ENCODE measurements at places on chromosomes 6 and 20. TPM values are rescaled to one million over a fixed set of nuclear protein-coding genes. Genes with fewer than 3 reads are reported as not detected.

DNA sequence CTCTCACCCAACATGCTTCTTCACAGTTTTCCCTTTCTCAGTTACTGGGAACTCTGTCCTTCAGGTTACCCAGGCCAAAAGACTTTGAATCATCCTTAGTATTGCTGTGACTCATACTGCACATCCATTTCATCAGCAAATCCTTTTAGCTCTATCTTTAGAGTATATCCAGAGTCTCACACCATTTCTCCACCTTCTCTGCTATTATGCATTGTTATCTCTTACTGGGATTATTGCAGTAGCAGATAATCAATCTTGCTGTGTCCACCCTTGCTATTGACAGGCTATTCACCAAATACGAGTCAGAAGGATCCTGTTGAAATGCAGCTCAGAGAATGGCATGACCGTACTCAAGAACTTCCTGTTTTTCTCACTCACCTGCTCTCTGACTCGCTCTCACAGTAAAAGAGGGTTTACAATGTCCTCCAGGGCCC lies 57.3 kb downstream of the BCKDHB start:
- H3K4me1 ChIP-seq, result no peaks in the 10 kb centered on the region
- DNase-seq, result no peak
- no peaks in the 10 kb centered on the region for H3K27me3 ChIP-seq
- no peak overlapping the region for H3K27ac ChIP-seq

RPP21 gene
- polyA plus RNA-seq, result 119 TPM

DNA sequence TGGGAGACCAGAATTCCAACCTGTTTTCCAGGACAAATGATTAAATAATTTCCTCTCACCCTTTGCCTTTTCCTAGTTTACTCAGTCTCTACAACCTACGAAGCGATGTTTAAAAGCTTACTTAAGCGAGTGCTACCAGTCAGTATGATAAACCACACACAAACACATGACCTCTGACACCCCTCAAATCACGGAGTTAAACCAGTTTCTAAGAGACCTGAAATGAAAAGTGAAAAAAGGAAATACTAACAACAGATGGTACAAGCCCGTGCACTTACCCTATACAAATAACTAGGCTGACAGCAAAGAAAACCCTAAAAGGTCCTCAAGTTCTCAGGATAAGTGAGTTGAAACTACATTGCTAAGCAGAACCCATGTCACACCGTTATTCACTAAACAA lies 7.7 kb downstream of the TNFRSF21 start:
- DNase-seq, result peak; percentile 68
- H3K4me3 ChIP-seq, result no peak overlapping the region
- no peaks in the 10 kb centered on the region for H3K36me3 ChIP-seq
- H3K4me1 ChIP-seq, result peaks cover 85% of the 10 kb centered on the region
- H3K27ac ChIP-seq, result peak overlapping the region; percentile 43
- no peaks in the 10 kb centered on the region for H3K27me3 ChIP-seq

GRCh38 chr6:130865793-130866192 lies 38.6 kb downstream of the SMLR1 start:
- no peak overlapping the region for H3K4me3 ChIP-seq
- H3K27me3 ChIP-seq, result no peaks in the 10 kb centered on the region
- DNase-seq, result no peak

GGT7 gene
- 8.4 TPM for polyA plus RNA-seq

NPBWR2 gene
- not detected for polyA plus RNA-seq

COL9A3 gene
- polyA plus RNA-seq, result 3.9 TPM

GRCh38 chr6:36177166-36177565 lies 19.4 kb upstream of the BRPF3 start:
- H3K36me3 ChIP-seq, result no peaks in the 10 kb centered on the region
- no peak for DNase-seq
- H3K4me3 ChIP-seq, result no peak overlapping the region
- H3K27me3 ChIP-seq, result no peaks in the 10 kb centered on the region
- no peak overlapping the region for H3K27ac ChIP-seq

DNA sequence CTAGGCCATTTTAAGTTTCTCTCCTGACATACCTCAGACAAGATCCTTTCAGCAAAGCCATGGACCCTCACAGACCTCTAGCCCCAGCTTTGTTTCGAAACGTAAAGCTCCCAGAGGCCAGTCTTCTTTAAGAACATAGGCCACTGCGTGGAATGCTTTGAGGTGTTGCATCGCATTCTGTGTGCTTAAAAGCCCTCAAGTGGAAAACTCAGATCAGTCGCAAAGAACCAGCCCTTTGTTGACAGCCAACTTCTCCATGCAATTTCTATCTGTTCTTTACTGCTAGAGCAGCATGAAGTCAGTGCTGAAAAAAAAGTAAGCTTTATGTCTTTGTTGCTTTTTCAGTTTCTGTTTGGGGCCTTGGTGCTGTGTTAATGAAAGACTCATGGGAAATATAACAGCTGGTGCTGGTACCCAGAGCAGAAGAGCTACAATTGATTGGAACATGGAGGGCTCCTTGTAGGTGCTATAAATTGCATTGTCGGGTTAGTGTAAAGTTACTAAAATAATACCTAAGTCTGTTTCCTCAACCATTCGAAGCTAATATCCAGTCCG lies 142.6 kb downstream of the MAP3K7 start:
- H3K27me3 ChIP-seq, result no peaks in the 10 kb centered on the region
- DNase-seq, result no peak
- H3K4me3 ChIP-seq, result no peak overlapping the region
- no peaks in the 10 kb centered on the region for H3K36me3 ChIP-seq

GRCh38 chr6:139680819-139681218 lies 306.4 kb upstream of the CITED2 start:
- peaks cover 8% of the 10 kb centered on the region for H3K4me1 ChIP-seq
- no peak overlapping the region for H3K27ac ChIP-seq
- H3K27me3 ChIP-seq, result no peaks in the 10 kb centered on the region
- no peak overlapping the region for H3K4me3 ChIP-seq
- DNase-seq, result no peak

- H3K27ac ChIP-seq, result peak overlapping the region; percentile 49
- H3K4me3 ChIP-seq, result no peak overlapping the region
- no peaks in the 10 kb centered on the region for H3K27me3 ChIP-seq
- H3K4me1 ChIP-seq, result peaks cover 22% of the 10 kb centered on the region
- DNase-seq, result peak; percentile 56
These were observed 9.2 kb downstream of the ZHX3 start for GRCh38 chr20:41308290-41308711.

- H3K36me3 ChIP-seq, result no peaks in the 10 kb centered on the region
- H3K27me3 ChIP-seq, result no peaks in the 10 kb centered on the region
- no peaks in the 10 kb centered on the region for H3K4me1 ChIP-seq
These were observed 684.3 kb downstream of the QKI start for GRCh38 chr6:164098857-164099267.

GRCh38 chr6:40039042-40039441 lies 104.8 kb upstream of the MOCS1 start:
- DNase-seq, result no peak
- H3K27ac ChIP-seq, result no peak overlapping the region
- no peaks in the 10 kb centered on the region for H3K27me3 ChIP-seq
- no peaks in the 10 kb centered on the region for H3K36me3 ChIP-seq
- H3K4me3 ChIP-seq, result no peak overlapping the region
- H3K4me1 ChIP-seq, result no peaks in the 10 kb centered on the region

DNA sequence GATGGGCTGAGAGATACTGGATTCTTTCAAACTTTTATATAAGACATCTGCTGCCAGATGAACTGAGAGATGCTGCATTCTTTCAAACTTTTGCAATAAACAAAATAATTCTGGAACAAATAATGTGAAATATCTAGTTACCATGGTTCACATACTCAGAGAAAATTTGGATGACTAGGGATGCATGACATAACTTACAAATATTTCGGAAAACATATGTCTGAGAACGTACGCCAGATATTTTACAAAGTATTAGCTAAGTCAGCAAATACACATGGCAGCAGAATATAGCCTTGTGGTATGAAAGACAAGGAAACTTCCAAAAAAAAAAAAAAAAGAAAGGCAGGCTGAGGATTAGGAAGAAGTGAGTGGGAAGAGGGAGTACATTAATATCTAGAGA lies 113.3 kb upstream of the TRAF3IP2 start:
- H3K36me3 ChIP-seq, result peaks cover 35% of the 10 kb centered on the region
- H3K27me3 ChIP-seq, result no peaks in the 10 kb centered on the region
- H3K4me3 ChIP-seq, result no peak overlapping the region
- peaks cover 20% of the 10 kb centered on the region for H3K4me1 ChIP-seq
- DNase-seq, result no peak

DNA sequence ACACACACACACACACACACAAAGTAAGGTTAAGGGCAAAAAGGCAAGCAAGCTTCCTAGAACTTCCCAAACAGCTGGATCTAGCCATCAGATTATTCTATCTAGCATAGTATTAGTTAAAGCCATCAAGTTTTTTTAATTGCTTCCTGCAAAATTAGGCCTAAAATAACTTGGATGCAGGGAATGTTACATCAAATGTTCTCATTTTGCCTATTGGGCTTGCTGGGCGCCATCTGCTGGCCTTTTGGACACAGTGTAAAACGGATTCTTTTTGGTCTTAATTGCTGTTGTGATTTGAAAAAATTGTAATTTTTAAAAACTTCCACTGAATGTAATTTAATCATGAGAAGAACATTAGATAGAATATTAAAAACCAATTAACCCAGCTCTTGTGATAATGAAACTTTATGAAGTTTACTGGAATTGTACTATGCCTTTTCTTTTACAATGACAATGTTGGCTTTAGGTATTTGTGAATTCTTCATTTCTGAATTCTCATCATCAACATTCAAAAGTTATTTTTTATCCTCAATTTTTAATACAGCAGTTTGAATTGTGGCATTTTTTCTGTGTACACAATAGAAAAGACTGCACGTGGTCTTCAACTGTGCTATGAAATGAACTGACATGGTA lies 6.8 kb downstream of the MKKS start:
- peaks cover 4% of the 10 kb centered on the region for H3K36me3 ChIP-seq
- peak; percentile 81 for DNase-seq
- H3K27ac ChIP-seq, result no peak overlapping the region
- peaks cover 11% of the 10 kb centered on the region for H3K4me1 ChIP-seq
- H3K27me3 ChIP-seq, result no peaks in the 10 kb centered on the region

GRCh38 chr6:28811873-28812272 lies 111.9 kb downstream of the TRIM27 start:
- DNase-seq, result no peak
- H3K4me1 ChIP-seq, result no peaks in the 10 kb centered on the region
- peaks cover 100% of the 10 kb centered on the region for H3K27me3 ChIP-seq
- no peaks in the 10 kb centered on the region for H3K36me3 ChIP-seq
- H3K27ac ChIP-seq, result no peak overlapping the region
- H3K4me3 ChIP-seq, result no peak overlapping the region

DNA sequence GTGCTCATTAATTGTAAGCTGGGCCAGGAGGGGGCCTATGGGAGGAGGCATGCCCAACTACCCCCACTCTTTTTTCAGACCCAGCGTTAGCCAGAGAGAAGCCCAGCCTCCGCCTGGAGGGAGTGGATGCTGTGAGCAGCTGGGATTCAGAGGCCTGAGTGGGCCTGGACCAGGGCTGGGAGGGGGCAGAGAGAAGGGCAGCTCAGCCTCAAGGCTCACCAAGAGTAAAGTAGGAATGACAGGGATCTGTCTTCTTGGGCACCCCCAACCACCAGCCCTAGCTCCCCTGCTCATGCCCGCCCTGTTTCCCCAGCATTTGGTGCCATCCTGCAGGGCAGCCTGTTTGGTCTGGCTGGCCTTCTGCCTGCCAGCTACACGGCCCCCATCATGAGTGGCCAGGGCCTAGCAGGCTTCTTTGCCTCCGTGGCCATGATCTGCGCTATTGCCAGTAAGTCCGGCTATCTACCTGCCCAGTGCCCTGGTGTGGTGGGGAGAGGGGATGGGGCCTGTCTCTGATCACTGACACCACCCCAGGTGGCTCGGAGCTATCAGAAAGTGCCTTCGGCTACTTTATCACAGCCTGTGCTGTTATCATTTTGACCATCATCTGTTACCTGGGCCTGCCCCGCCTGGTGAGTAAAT lies 6.8 kb downstream of the SLC29A1 start:
- H3K36me3 ChIP-seq, result peaks cover 36% of the 10 kb centered on the region
- H3K27me3 ChIP-seq, result no peaks in the 10 kb centered on the region
- H3K27ac ChIP-seq, result peak overlapping the region; percentile 31
- DNase-seq, result no peak
- peaks cover 100% of the 10 kb centered on the region for H3K4me1 ChIP-seq

DNA sequence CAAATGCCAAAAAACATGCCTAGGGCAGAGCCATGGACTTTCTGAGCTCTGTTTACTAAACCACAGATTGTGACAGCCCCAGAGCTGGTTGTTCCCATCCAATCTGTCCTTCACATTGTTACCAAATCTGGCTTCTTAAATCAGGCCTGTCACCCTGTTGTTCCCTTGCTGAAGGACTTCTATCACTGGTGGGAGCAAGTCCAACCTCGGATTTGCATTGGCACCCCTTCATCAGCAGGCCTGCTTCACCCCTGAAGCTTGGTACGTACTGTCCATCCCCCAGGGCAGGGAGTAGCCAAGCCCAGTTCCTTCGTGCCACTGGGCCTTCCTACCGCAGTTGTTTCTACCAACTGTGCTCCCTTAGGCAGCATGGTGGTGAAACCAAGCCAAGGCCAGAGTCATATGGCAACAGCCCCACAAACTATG lies 357.3 kb upstream of the JARID2 start:
- H3K4me3 ChIP-seq, result no peak overlapping the region
- no peak for DNase-seq
- H3K27me3 ChIP-seq, result no peaks in the 10 kb centered on the region
- no peaks in the 10 kb centered on the region for H3K4me1 ChIP-seq

- peaks cover 34% of the 10 kb centered on the region for H3K4me1 ChIP-seq
- H3K27ac ChIP-seq, result peak overlapping the region; percentile 100
- no peak for DNase-seq
- peaks cover 7% of the 10 kb centered on the region for H3K36me3 ChIP-seq
- H3K4me3 ChIP-seq, result peak overlapping the region; percentile 79
- H3K27me3 ChIP-seq, result no peaks in the 10 kb centered on the region
These were observed 1.2 kb downstream of the HIVEP1 start for GRCh38 chr6:12013307-12013719.

DNA sequence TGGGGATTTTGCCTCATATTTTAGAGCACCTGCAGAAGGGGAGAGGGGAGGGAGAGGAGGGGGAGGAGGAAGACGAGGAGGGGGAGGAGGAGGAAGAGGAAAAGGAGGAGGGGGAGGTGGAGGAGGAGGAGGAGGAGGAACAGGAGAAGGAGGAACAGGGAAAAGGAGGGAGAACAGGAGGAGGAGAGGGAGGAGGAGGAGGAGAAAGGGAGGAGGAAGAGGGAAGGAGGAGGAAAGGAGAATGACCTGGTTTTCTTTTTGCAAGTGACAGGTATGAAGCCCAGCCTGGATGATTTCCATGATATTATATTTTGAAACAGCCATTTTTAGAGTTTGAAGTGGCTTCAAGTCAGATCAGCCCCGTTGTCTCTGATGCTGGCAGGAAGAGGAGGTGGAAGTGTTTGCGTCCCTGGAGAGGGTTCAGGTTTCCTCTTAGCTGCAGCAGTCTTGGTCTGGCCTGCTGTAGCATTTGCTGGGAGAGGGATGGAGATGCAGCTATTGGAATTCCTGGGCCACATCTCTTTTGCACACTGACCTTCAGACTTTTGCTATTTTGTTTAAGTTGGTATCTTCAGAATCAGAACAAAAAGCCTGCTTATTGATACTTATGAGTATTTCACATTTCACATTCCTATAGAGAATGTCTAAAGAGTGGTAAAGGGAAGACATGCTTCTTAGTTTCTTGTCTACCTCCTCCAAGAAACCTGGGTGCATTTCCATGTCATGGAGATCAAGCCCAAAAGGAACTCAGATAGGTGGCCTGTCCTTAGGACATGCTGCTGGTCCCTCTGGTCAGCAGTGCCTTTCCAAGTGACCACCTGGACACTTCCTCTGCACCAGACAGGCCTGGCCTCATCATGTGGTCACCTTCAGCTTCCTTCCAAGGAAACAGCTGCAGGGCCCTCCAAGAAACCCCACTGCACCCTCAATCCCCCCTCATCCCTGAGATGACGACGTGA lies 54.3 kb upstream of the IYD start:
- H3K4me3 ChIP-seq, result no peak overlapping the region
- H3K36me3 ChIP-seq, result no peaks in the 10 kb centered on the region
- no peaks in the 10 kb centered on the region for H3K27me3 ChIP-seq
- no peak for DNase-seq
- H3K4me1 ChIP-seq, result no peaks in the 10 kb centered on the region

All from stomach (tissue), 19 donors.